ENCODE measurements at places on chromosomes 4 and X.
A peak's percentile ranks its signal among the peaks of the same experiment; 100 is the strongest.

DNA sequence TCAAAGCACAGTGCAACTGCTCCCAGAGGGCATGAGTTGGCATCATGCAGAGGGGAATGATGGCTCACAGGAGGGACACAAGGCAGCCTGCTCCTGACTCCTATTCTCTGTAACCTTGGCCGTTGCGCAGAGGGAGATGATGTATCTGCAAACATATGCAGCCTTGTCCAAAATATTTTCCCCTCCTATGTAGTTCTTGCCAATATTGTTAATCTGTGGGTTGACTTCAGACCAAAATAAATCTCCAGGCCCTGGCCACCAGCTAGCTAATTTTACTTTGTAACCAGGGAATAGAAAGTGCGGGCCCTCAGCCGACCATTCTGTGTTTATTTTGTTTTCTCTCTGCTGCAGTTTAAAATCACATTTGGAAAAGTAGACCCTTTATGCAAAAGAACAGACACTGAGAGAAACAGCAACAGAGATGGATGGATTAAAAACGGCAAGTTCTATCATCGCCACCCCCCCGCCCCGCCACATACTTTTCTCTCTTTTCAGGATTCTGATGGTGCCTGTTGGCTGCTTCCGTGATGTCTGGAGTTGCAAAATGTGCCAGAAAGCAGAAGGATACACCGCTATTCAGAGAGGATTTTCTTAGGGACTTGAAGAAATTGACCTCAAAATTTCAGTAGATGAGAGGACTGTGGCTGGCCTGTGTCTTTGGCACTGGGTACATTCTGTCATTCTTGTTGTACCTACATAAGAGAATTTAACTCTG is 185.3 kb upstream of the BCOR start:
- no peak for DNase-seq

DNA sequence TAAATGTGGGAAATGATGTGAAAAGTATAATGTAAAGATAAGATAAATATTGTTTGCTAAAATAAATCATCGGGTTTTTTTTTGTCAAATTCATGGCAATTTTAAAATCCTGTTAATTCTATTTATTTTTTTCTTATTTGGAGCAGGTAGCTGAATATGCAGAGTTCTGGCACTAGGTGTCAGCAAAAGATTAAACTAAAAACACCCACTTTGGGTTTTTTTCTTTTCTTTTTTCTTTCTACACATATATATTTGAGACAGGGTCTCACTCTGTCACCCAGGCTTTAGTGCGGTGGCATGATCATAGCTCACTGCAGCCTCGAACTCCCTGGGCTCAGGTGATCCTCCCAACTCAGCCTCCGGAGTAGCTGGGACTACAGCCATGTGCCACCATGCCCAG is 6.9 kb upstream of the RAP2C start:
- DNase-seq, result no peak

GRCh38 chr4:155072417-155072816 is 136.0 kb upstream of the NPY2R start:
- no peak for DNase-seq

DNA sequence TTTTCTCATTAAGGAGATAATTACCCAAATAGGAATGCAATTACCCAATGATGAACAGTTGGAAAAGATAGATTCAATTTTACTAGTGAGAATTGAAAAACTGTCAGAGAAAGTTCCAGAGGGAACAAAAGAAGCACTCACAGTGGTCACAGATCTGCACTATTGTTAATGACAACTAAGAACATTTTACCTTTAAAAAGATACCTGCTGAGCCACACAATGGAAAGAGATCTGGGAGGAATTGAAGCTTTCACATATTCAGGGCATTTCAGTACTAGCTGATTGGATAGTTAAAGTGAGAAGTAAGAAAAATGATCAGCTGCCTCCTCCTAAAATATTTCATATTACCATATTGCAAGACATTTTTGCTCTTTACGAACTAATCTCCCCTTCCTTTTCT is 1822.2 kb downstream of the STIM2 start:
- DNase-seq, result no peak

DNA sequence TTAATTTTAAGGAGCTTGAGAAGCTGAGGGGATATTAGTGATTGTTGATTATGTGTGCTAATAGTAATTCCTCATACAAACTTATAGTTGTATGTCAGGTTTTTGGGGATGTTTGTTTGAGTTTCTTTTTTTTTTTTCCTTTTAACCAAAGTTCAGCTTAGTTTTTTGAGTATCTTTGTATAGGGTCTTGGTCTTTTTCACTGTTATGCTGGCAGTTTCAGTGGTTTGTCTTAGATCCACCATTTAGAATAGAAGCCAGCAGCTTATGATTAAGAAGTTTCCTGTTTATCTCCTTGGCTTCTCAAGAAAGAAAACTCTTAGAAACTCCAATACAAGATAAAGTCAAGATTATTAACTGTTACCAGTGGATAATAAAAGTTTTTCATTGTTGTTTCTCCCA is 16.1 kb downstream of the CPEB2 start:
- no peak for DNase-seq

GRCh38 chrX:49892542-49892941 is 13.3 kb downstream of the USP27X start:
- no peak for DNase-seq

DNA sequence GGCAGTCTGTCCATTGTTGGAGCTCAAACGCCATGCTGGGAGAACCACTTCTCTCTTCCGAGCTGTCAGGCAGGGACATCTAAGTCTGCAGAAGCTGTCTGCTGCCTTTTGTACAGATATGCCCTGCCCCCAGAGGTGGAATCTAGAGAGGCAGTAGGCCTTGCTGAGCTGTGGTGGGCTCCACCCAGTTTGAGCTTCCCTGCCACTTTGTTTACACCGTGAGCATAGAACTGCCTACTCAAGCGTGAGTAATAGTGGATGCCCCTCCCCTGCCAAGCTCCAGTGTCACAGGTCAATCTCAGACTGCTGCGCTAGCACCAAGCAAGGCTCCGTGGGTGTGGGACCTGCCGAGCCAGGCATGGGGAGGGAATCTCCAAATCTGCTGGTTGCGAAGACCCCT is 145.7 kb downstream of the VSIG4 start:
- DNase-seq, result no peak

DNA sequence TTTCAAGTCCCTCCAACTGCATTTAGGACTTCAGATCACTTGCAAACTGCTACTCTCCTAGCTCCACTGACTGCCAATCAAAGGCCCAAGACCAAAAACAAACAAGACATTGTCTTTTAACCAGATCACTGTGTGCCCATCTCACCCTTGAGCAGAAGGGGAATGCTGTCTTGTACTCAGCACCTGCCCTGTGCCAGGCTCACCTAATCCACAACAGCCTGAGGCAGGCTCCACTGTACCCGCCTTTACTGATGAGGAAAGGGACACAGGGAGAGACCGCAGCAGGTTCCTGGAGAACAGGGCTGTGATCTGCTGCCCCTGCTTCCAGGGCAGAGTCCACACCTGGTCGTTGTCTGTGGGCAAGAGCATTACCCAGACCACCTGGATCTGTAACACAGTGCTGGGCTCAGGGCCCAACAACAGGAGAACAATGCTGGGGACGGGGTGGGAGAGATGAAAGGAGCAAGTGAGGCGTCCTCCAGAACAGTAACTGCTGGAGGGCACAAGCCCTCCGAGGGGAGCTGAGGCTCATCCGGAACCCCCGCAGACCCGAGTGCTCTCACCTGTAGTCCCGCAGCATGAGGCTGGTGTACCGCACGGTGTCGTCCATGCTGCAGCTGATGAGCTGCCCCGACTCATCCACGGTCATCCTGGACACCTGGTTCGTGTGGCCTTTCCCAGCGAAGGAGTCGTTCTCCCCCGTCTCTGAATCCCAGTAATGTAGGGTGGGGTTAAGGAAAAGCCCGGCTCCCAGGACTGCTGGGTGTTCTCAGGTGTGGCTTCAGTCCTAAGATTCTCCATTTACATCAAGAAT is 33.9 kb downstream of the WDR1 start:
- no peak for DNase-seq

- DNase-seq, result peak; percentile 89
Observed at GRCh38 chrX:2767631-2768455, 16.0 kb downstream of the XG start.

- DNase-seq, result no peak
Observed at GRCh38 chr4:41878991-41879491, 56.2 kb upstream of the TMEM33 start.

DNA sequence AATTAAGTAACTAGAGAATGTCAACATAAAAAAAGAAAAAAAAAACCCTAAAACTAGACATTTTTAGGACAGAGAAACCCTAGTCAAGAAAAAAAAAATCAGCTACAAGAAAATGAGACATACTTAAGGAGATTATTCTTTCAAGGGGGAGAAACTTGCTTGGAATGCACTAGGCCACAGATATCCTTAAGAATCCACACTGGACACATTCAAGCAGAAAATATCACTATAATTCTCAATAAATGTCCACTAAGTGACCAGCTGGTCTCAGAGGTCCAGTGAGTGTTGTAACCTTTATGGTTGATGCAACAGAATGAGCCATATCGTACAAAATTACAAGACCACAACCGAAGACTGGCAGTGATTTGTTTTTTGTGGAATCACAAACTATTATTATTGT is 15.6 kb upstream of the IBSP start:
- no peak for DNase-seq

GRCh38 chrX:132488180-132488705 is 595 bp downstream of the MBNL3 start:
- DNase-seq, result no peak

- DNase-seq, result no peak
Observed at GRCh38 chrX:154452823-154453222, 5.3 kb upstream of the PLXNA3 start.

DNA sequence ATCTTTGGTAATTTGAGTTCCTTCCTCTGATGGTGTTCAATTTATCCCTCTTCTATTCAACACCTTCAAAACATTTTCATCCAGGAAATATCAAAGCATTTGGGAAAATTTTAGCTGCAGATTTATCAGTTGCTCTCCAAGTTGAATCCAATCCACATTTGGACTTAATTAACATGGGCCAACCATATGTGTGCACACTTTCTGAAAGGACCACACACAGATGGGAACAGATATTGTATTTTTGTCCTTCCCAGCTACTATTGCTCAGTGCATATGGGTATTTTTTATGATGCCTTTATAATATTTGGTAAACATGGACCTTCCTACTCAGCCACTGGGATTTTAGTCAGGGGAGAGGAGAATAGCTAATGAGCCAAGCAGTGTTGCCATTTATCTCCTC is 65.2 kb downstream of the GLRA2 start:
- DNase-seq, result no peak

DNA sequence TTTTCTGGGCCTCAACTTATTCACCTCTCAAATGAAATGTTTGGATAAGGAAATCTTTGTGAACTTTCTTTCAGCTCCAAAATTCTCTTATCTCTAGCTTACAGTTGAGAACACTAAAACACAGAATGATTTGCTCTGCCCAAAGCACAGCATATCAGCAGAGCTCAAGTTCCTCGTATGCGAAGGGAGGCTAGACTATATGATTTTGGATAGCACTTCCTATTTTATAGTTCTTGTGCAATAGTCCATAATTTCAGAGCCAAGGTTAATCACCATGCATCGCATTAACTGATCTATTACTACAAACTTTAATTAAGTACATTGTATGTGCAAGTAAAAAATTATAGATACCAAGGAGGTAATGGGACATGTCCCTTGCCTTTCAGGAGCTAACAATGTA is 27.0 kb upstream of the KLHL13 start:
- DNase-seq, result no peak

- no peak for DNase-seq
Observed at GRCh38 chr4:8285976-8286718, 16.6 kb downstream of the HTRA3 start.

GRCh38 chr4:35912174-35912573 is 332.1 kb downstream of the ARAP2 start:
- no peak for DNase-seq

- no peak for DNase-seq
Observed at GRCh38 chr4:173932701-173933100, 350.8 kb downstream of the FBXO8 start.

GRCh38 chrX:130174045-130174704 is 2.4 kb downstream of the RAB33A start:
- DNase-seq, result no peak

- DNase-seq, result no peak
Observed at GRCh38 chrX:11533199-11533651, 132.5 kb downstream of the ARHGAP6 start.

GRCh38 chr4:183493246-183493645 is 11.6 kb upstream of the ING2 start:
- no peak for DNase-seq

DNA sequence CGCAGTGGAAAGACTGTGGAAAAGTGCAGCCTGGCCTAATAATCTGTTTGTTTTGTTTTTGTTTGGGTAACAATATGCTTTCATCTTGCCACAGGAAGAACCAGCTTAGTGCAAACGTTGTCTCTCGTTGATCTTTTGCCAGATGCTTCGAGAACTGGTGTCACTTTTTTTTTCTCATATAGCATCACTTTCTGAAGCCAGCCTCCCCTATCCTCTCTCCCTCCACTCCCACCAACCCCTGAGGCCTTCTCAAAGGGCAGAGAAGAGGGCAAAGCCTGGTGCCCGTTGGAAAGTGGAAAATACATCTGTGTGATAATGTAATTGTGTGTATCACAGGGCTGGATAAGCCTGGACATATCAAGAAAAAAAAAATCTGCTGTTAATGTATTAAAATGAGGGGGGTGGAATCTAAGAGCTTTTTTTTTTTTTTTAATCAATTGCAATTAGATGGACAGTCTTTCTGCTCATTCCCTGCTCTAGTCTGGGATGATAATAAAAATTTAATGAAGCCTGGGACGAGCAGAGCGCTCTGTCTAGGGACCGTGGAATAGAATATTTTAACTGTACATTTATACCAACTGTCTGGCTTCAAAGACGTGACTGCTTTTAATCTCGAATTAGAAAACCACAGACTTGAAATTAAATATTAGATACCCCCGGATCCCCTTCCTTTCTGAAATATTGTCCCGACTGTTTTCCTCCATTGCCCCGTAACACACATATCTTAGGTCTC is 8.1 kb downstream of the POU4F2 start:
- DNase-seq, result no peak

GRCh38 chr4:121339307-121339706 is 41.5 kb downstream of the QRFPR start:
- no peak for DNase-seq

- no peak for DNase-seq
Observed at GRCh38 chr4:138204507-138204906, 37.6 kb downstream of the SLC7A11 start.

DNA sequence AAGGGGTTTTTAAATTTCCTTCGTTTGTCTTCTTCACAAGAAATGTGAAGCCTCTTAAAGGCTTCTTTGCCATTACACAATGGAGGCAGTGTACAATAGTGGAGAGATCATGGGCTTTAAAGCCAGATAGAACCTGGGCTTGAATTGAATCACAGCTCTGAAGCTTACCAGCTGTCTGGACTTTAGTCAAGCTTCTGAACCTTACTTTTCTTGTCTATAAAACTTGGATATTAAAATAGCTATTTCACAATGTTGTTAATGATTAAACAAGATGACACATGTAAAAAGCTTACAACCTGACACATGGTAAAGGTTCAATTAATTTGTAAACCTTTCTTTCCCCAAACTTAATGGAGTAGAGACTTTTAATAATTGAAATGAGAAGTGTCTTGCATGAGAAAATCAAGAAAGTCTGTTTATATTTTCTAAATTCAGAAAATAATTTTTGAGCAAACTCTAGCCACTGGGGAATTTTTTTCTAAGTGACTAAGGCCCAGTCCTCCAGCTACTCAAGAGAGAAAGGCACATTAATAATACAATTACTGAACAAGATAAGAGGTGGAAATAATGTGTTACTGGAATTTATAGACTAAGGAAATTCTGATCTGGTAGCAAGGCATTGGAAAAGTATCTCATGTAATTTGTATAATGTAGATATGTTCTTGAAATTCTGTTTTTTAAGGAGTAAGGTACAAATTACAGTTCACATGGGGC is 21.7 kb upstream of the TBC1D8B start:
- DNase-seq, result no peak

GRCh38 chrX:78314561-78314960 is 12.8 kb downstream of the CYSLTR1 start:
- no peak for DNase-seq

Measured in vagina (tissue), 2 donors.